ENCODE measurements at places on chromosomes 12 and 14.

DNA sequence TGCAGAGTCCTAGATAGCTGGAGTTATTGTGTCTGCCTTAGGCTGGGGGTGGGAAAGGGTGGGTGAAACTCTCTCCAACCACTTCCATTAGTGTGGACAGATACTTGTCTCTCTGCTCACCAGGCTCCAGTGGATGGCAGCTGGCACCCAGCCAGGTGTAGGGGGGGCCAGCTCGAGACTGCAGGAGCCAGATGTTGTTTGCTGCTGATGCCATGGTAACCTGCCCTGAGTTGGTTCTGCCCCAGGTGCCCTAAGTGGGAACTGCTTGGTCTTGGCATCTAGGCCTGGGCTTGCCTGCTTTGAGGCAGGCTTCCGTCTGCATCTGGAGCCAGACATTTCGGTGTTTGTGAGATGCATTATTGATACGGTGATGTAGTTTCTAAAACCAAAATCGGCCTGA, 82.2 kb downstream of the ADCK1 start:
- DNase-seq, result peak; percentile 67

DNA sequence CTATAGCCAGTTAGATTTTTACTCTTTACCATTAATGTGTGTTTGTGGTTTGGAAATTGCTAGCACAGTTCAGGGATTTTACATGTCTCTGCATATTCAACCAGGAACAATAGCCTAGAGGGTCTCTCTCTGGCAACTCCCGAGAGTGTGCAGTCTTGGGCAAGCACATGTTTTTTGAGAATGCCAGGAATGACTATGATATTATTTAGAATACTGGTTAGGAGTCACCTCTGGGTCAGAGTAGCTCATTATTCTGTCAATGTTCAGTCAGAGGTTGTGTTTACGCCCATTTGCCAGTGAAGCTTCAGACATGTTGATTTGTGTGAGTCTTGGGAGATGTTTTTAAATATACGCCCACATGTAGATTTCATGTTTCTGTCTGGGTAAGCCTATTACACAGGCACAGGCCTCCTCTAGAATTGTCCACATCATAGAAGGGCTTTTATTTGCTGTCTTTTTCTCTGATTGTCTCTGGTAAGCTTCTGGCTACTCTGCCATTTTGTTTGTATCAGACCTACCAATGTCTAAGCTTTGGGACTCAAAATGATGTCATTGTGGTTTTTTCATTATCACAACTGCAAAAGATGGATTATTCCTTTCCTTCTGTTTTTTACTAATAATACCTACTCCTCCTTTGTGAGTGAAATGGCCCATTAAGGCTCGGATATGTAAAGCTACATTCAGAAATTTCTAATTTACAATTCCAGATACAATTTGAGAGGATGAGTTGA, 203.1 kb upstream of the PPFIA2 start:
- no peak for DNase-seq

DNA sequence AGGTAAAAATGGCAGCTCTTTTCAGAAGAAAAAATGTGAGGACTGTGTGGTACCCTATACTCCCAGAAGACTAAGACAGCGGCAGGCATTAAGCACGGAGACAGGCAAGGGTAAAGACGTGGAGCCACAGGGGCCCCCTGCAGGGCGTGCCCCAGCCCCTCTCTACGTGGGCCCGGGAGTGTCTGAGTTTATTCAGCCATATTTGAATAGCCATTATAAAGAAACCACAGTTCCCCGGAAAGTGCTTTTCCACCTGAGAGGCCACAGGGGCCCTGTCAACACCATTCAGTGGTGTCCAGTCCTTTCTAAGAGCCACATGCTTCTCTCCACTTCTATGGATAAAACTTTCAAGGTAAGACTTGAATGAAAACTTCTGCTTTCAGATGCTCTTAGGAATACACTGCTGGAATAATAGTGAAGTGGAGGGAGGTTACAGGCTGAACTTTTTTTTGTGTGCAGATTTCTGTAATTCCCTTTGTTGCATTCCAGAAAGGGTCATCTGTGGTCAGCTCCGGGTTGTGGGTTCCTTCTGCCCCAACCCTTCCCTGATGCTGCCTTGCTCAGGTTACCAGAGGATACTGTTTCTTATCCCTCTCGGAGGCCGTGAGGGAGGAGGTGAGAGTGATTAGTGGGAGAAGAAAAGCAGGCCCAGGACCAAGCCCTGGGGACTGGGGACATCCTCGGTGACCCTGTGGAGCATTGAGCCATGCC, 58.4 kb downstream of the SLC25A47 start:
- DNase-seq, result no peak

- DNase-seq, result no peak
Observed at GRCh38 chr12:29733501-29733900, 50.2 kb downstream of the TMTC1 start.

DNA sequence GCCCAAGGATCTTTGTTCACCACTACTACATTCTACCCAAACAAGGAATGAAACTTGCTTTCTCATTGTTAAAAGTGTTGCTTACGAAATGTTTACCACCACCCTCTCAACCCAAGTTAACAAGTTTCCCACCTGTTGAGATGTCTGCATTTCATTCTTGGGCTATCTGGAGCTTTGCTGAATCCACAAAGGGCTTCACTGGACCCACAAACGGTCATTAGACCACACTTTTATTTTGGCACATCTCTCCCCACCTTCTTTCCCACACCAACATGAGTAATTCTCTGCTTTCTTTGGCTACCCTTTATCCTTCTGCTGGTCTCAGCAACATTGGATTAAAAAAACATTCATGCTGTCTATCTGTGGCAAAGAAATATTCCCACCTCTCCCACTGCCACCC, 78.0 kb downstream of the TMEM260 start:
- DNase-seq, result no peak

GRCh38 chr14:76826122-76826521, at the start of gene LRRC74A:
Gene LRRC74A, plus strand, starts transcription at chr14:76826408. Its CDS starts 290 bp downstream, at chr14:76826698.
- DNase-seq, result no peak

DNA sequence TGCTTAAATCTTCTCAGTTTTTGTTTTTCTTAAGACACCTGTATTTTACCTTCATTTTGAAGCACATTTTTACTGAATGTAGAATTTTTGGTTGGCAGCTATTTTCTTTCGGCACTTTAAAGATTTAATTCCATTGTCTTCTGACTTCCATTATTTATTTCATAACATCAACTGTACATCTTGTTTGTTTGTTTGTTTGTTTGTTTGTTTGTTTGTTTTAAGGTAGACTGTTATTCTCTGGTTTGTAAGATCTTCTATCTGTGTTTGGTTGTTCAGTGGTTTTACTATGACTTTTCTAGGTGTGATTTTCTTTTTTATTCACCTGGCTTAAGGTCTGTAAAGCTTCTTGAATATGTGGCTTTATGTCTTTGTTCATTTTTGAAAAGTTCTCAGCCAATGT, 61.9 kb downstream of the IFT81 start:
- no peak for DNase-seq

DNA sequence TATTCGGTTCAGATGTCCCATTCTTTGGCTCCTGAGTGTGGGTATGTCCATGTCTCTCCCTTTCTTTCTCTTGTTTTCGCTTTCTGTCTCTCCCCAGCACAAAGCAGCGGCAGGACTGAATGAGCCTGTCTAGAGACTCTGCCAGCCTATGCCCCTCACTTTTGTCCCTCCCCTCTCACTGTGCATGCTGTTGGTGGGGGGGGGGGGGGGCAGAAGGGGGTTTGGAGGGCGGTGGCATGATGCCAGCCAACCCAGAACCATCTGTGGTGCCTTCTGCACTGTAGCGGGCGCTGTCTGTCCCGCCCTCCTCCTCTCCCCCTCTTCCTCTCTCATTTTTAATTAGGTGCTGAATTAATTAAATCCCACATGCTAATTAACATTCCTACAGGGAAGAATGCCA, 17.7 kb downstream of the NGDN start:
- DNase-seq, result no peak

GRCh38 chr14:77303417-77304156, 17.1 kb downstream of the POMT2 start:
- no peak for DNase-seq

- DNase-seq, result no peak
Observed at GRCh38 chr12:24011927-24012507, 62.5 kb upstream of the SOX5 start.

GRCh38 chr12:53676656-53677015, 753 bp upstream of the ATP5MC2 start:
- DNase-seq, result no peak

DNA sequence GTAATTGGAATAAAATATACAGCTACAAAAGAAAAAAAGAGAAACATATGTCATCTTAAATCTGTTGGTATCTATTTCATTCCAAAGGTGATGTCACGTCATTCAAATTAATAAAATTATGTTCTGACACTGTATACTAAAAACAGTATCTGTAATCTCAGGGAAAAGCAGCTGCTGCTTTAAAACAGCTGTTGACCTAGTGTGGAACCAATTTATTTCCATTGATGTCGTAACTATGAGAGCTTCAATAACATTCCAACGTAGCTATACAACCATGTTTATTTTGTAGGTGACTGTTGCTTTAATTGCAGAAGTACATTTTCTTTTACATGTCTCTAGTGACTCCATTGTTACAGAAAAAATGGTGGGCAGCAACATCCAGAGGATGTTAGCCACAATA, 571.7 kb downstream of the RPS29 start:
- no peak for DNase-seq

DNA sequence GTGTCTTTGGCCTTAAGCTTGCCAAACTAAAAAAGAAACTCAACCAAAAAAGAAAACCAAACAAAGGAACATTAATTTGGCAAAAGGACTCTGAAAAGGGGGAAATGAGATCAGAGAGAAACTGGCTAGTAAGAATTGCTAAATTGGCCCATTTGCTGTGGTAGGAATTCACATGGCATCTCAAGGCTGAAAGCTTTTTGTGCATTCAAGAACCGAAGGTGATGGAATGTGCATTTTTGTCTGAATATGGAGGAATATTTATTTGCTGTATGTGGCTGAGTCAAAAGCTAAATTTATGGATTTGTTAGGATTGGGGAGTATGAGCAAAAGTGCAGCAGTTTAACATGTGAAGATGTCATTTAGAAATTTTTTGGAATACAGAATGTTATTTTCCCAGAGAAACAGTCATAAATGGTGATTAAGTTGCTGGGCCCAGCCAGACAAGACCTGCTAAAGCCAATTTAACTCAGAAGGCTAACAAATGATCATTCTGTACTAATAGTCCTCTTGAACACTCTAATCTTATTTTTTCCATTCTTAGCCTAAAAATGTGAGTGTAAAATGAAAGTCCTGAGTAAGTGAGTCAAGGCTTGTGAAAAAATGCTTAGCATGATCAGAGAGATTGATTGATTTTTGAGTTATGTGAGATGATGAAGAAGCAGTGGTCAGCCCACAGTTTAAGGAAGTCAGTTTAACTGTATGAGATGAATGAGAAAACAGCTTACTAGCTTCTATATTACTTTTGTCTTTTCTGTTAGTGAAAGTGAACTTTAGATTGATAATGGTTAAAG, 94.1 kb downstream of the ANO6 start:
- DNase-seq, result no peak

GRCh38 chr12:131264635-131265034, 310.9 kb downstream of the ADGRD1 start:
- DNase-seq, result peak; percentile 57

All from chondrocyte (in vitro differentiated cells).